ENCODE measurements at places on chromosomes 12 and 14. TPM values are rescaled to one million over a fixed set of nuclear protein-coding genes. Genes with fewer than 3 reads are reported as not detected.

HHIPL1 gene
- 3.1 TPM for polyA plus RNA-seq

DHRS2 gene
- 0.28 TPM for polyA plus RNA-seq

TAS2R8 gene
- polyA plus RNA-seq: not detected

NABP2 gene
- polyA plus RNA-seq: 25.8 TPM

PTGER2 gene
- polyA plus RNA-seq: 3.4 TPM

NGB gene
- not detected for polyA plus RNA-seq

MSI1 gene
- 16.4 TPM for polyA plus RNA-seq

DNA sequence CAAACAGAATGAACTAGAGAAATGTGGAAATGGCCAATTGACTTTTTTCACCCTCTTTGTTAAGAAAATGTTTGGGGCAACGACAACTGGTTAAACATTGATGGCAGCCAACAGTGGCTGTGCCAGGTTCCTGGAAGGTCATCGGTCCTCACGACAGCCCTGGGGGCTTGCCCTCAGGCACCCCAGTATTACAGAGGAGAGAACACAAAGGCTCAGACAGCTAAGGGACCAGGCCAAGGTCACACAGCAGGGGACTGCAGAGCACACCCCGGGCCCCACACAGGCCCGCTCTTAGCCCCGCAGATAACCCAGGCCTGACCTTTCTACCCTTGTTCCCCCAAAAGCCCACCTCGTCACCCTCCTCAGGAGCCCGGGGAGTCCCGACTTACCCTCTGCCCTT is 1.3 kb downstream of the TRPV4 start:
- no peak for DNase-seq

- DNase-seq: no peak
Measured at GRCh38 chr14:59116984-59117415, 71.5 kb upstream of the DAAM1 start.

DNA sequence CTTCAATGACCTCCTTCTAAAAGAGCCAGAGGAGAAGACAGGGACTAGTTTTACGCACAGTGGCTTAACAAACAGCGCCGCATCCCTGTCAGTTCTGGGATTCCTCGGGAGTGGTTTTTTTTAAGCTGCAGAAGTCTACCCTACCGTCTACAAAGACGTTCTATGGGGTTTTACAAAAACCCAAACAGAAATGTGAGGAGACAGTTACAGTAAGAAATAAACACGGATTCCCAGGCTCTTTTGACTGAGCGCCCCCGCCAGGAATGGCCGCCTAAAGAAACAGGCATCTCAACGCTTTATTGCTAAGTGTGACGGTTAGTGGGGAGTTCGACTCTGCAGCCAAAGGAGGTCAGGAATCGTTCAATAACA is 484 bp downstream of the ALKBH1 start:
- DNase-seq: peak; percentile 19

GRCh38 chr12:107525719-107526554 is 159.7 kb upstream of the PWP1 start:
- DNase-seq: no peak

DNA sequence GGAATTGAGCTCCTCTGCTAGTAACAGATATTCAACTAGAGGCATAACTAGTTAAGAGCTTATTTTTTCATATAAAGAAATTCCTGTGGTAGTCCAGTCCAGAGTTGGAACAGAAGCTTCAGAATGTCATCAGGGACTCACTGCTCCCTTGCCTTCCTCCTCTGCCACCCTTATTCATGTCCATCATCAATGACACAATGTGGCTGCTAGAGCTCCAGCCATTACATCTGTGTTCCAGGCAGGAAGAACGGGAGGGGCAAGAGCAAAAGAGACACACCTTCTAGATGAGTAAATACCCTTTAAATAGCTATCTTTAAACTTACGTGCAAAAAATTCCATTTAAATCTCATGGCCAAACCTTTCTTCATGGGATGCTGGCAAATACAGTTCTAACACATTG is 47.3 kb upstream of the HMGA2 start:
- DNase-seq: no peak

GRCh38 chr14:51682411-51682810 is 30.7 kb downstream of the FRMD6 start:
- no peak for DNase-seq

DNA sequence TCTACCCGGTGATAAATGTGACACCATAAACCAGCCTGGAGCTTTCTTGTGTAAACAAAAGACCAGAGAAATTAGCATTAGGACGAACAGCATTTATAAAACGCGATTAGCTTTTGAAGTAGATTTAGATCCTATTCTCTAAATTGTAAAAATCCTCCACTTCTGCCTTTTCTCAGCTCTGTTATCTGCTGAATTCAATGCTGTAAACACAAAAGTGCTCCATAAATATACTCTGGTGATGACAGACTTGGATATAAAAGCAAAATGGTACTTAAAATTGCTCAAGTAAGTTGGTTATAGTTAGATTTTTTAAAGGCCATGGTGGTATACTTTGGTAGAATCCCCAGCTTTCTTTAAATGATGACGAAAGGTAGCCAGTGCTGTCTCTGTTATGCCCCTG is 114.6 kb upstream of the RMST start:
- DNase-seq: no peak

GRCh38 chr12:116026768-116027550 is 250.5 kb downstream of the MED13L start:
- no peak for DNase-seq

GRCh38 chr12:89176676-89177075 is 175.6 kb downstream of the DUSP6 start:
- DNase-seq: no peak

DNA sequence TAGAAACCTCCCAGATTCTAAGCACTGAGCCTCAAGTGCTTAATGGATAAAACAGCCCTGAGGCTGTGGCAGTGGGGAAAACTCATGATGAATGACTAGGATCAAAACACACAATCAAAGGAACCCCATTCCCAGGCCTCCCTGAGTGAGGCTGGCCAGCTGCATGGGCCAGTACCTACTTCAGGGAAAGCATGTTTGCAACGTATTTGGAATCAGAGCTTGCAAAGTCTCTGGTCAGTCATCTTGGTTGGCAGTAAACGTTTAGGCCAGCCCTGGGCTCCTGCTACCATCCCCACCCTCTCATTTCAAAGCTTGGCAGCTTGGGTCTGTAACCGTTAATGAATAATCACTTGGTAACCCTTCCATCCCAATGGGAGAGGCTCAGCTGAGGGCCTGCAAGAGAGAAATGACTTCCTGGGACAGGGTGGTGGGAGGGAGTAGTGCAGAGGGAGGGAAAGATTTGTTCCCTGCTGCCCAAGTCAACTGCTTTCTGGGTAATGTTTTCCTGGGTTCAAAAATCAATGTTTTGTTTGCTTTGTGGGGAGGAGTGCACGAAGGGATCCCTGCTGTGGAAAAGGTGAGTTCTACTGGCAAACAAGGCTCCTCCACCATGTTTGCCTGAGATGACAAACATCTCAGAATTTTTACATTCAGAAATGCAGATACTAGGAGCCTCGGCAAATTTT is 2.0 kb upstream of the RNASE8 start:
- no peak for DNase-seq

DNA sequence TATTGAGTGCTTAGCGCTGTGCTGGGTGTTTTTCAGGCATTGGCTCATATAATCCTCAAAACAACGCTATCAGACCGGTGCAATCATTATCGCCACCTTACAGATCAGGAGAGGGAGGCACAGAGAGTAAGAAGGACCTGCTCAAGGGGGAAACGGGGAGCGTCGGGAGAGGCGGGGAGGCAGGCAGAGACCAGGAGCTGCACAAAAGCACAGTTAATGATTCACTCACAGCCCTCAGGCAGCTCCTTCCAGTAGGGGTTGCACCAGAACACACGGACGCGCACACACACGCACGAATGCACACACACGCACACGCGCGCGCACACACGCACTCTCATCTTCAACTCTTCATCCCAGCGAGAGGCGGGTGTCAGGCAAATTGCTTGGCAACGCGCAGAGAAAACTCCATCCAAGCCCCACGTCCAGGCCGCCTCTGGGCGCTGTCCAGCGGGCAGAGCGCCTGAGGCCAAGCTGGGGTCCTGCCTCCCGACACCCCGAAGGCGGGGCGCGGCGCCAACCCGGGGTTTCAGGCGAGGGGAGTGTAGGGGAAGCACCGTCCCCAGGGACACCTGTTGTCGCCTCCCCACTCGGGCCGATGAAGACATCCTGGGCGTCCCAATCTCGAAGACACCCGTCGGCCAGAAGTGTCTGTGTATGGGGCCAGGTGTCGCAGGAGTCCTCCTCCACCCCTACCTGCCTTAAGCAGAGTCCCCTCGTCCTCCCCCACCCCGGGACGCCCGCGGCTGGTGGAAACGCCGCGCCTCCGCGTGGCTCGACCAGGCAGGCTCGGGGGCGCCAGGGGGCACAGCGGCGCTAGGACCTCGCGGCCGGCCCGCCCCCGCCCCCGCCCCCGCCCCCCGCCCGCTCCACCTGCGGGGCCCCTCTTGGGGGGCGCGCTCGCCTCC is 35.5 kb upstream of the STON2 start:
- DNase-seq: peak; percentile 60

DNA sequence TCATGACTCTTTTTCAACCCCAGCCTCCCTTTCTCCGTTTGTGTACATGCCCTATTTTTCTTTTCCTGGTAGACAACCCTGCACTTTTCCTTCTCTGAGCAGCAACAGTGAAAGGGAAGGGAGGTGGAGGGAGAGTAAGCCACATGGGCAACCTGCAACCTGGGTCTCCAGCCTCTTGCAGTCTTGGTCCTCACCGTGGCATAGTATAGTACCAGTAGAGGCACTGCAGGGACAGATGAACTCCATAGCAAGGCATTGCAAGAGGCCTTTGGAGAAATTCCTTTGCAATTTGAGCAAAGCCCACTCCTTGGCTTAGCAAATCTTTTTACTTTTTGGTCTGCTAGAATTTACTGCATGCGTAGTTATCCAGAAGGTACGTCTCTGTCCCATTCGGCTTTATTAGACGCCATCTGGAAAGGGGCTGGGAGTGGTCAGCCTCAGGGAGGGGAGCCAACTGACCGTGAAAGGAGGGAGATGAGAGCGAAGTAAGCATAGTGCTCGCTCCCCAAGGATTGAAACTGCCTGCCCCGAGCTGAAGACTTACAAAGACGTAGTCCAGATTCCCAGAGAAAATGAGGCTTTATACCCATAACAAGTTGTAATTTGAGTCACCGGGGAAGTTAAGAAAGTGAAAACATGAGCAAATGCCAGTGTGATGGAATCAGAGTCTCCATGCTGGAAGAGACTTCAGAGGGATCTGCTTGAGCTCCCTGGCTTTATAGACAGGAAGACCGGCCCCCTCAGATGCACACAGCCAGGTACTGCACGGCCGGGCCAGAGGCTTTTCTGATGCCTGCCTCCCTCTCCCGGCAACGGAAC is 332.0 kb downstream of the CACNA1C start:
- DNase-seq: no peak

DNA sequence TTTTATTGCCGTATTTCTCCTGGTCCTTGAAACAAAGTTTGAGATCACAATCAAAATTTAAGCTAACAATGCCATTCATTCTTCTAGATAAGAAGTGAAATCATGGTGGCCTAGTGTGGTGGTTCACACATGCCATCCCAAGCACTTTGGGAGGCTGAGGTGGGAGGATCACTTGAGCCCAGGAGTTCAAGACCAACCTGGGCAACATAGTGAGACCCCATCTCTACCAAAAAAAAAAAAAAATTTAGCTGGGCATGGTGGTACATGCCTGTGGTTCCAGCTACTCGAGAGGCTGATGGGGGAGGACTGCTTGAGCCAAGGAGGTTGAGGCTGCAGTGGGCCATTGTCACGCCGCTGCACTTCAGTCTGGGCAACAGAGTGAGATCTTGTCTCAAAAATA is 24.2 kb downstream of the GDF11 start:
- DNase-seq: no peak

GRCh38 chr12:82378997-82379396 is 20.7 kb downstream of the METTL25 start:
- no peak for DNase-seq

DNA sequence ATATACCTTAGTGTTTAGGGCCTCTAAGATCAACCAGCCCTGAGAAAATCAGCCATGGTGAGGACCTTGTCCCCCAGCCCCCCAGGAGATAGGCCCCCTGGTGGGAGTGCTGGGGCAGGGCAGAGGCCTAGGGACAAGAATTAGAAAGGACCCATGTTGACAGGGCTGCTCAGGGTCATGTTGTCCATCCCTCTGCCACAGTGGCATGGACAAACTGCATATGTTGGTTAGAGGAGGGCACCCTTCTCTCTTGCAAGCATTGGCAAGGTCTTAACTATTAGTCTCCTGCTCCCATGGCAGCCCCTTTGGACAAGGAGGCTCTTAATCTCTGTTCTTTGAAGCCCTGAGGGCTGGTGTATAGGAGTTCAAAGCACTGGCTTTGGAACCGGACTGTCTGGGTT is 755 bp upstream of the PTPN6 start:
- DNase-seq: no peak

- DNase-seq: no peak
Measured at GRCh38 chr12:84810611-84811010, 102.0 kb downstream of the SLC6A15 start.

DNA sequence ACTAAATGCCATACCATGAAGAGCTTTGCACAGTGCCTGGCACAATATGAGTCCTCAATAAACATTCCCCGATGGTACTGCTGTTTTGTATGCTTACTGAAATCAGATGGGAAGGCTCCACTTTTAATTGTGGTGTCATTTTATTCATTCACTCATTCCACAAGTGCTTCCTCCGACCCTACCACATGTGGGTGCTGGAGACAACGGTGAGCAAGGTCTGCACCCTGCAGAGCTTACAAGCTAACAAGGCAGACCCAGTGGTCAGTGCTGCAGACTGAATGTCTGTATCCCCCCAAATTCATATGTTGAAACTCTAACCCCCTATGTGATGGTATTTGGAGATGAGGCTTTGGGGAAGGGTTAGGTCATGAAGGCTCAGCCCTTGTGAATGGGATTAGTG is 48.3 kb downstream of the RFX4 start:
- no peak for DNase-seq

GRCh38 chr12:76402259-76402658 is 54.0 kb upstream of the BBS10 start:
- no peak for DNase-seq

- no peak for DNase-seq
Measured at GRCh38 chr12:52455821-52456220, 3.9 kb upstream of the KRT6B start.

DNA sequence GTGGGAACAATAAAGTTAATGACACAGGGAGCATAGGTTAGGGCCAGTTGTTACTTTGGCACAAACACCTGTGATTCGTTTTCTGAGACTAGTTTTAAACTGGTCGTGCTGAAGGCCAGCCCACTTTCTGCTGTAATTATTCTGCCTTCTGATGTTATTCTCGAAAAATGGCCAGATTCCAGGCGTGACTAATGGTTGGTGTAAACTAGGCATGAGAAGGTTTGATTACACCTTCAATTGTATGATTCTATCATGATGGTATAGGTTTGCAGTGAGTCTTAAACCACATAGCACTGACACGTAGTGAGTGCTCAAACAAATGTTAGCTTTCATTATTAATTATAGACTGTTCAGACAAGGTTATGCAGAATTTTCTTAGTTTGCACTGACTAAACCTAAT is 39.0 kb downstream of the CKB start:
- DNase-seq: no peak

Measured in left lung (tissue), 14 donors.